Activated naive CD4-positive, alpha-beta T cell (primary cell): ENCODE measurements at places on chromosomes 5 and 9.

GRCh38 chr9:84138541-84138940 is 157.9 kb downstream of the RMI1 start:
- DNase-seq = no peak

DNA sequence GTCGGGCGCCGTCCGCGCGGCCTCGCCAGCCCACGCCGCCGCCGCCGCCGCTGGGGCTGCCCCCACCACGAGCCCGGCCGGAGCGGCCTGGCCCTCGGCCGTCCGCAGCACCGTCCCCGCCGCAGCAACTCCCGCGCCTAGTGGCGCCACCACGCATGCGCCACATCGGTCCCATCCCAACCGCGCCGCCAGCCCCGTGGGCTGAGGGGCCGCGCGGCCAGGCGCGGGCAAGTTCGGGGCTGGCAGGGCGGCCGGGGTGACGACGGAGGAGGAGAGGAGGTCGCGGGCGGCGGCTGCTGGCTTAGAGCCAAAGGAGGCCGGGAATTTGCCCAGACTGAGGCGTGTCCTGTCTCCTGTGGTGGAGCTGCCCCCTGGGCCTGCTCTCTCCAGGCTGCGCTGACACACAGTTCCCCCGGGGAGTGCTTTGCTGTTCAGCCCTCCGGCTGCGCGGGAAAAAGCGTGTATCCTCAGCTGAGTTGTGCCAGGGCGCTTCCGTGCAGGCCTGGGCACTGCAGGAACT is at the start of gene TUSC1:
Gene TUSC1 (minus strand): TSS at position 298 of the 520 bp plus-strand sequence. CDS start 132 bp downstream, at position 166.
- no peak for DNase-seq

GRCh38 chr9:97628668-97629067 is 4.5 kb downstream of the TSTD2 start:
- DNase-seq = no peak

GRCh38 chr9:109705515-109705914 is 74.5 kb upstream of the PALM2AKAP2 start:
- DNase-seq = no peak

DNA sequence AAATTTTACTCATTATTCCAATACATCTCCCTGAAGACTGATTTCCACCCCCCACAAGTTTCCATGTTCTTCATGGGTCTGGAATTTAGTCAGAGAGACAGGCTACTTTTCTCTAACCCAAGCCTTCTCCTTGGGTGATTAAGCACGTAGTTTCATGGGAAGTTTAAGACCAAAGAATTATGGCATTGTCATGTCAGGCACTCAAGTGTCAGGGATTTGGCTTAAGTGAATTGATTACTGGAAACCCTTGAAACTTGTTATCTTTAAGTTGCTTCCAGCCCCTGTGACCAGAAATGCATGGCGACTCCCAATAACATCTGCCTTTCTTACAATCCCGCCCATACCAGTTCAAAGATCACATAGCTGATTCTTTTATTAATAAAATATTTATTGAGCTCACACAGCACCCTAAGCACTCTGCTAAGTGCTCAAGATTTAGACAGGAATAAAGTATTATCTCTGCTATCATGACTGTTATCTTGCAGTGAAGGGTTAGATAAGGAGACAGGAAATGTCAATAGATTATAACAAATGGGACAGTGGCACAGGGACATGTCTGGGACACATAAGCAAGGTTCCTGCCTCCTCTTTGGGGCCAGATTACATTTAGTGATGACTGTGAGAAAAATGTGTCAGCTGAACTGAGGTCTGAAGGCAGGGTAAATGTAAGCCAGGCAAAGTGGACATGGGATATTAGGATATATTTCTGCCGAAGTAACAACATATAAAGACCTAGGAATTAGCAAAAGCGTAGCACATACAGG is 241.2 kb upstream of the TNC start:
- no peak for DNase-seq

- no peak for DNase-seq
Measured at GRCh38 chr9:89177012-89177943, 1.3 kb downstream of the SHC3 start.

GRCh38 chr5:132380741-132381140 is 11.2 kb downstream of the SLC22A5 start:
- no peak for DNase-seq

DNA sequence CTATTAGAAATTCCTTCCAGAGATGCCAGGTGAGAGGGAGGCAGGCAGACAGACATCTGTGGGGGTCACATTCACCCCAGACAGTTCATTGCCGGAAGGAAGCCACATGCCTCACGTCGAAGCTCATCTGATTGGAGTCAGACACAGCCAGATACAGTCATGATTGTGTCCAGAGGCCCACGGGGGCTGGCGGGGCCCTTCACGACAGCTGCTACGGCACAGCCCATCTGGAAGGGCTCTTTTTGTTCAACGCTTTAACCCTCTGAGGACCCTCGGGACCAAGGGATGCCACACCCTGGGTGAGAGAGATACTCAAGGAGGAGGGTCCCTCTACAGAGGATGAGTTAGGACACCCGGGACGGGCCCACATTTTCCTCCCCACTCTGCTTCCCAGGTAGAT is 31.9 kb upstream of the GABRP start:
- DNase-seq = no peak

DNA sequence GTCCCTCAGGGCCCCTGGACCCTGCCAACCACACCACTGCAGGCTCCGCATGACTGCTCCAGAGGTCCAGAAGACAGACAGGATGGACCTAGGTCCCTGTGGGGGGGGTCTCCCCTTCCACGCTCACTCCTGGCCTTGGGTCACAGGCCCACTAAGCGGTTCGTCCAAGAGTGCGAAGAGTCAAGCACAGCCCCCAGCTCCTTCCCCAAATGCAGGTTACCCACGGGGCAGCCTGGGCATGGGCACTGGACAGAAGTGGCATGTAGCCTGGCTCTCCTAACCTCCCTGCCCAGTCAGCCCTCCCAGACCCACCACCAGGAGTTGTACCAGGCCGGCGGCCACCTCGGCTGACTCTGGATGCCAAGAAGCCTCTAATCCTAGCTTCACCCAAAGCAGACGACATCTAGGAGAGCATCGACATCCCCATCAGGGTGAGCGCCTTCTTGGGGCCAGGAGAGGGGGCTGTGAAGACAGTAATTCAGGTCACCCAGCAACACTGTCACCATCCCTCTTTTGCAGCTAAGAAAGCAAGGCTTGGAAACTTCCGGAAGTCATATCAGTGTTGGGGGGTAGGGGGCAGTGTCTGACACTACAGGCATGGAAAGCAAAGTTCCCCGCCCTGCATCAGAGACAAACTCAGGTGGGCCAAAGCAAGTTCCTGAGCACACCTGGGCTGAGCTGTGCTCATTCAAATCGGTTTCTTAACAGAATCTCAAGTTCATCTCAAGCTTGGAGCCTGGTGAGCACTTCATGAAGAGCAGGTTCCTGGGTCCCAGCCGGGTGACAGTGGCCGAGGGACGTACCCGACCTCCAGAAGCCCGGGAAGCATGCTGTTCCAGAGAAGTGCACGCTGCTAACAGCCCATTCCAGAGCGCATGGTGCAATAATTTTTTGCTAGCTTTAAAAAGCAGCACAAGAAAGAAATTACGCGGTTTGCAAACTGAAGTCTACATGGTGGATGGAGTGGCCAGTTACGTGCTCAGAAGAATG is 68.7 kb downstream of the SEMA4D start:
- peak; percentile 19 for DNase-seq

DNA sequence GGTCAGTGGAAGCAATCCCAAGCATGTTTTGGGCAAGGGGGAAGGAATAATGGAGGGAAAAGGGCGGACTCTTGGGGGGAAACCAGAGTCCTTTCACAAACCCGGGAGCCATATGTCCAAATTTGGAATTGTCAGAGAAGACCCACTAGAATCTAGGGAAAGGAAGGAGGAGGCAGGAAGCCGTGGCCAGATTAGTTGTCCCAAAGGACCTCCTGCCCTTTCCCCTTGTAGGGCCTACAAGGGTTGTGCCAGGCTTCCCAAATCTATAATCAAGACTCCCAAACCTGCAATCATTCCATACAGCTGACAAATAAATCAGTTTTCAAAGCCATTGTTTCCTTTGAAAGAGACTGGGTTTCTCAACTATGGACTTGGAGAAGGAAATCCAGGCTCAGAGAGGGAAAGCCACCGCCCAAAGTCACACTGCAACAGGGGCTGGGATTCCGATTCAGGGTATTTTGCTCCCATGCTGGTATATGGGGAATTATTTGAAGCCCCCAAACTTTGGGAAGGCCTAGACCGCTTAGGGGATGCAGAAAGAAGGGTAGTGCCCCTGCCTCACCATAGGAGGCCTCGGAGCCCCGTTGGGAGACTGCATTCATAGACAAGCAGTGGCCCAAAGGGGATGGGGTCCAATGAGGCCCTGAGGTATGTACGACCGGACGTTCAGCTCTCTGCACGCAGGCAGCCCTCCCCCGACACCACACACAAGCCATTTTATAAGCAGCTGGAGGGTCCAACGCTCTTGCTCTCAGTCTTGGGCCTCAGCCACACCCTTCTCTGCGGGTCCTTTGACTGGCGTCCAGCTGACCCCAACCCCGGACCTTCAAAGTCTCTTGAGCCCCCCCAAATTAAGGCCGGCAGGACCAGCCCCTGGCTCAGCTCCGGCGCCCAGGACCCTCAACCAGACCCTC is 815 bp downstream of the ANXA6 start:
- DNase-seq = no peak

- DNase-seq = no peak
Measured at GRCh38 chr5:137097203-137097602, 401.9 kb downstream of the SPOCK1 start.

GRCh38 chr9:75803130-75803529 is 87.3 kb upstream of the PCSK5 start:
- DNase-seq = no peak

DNA sequence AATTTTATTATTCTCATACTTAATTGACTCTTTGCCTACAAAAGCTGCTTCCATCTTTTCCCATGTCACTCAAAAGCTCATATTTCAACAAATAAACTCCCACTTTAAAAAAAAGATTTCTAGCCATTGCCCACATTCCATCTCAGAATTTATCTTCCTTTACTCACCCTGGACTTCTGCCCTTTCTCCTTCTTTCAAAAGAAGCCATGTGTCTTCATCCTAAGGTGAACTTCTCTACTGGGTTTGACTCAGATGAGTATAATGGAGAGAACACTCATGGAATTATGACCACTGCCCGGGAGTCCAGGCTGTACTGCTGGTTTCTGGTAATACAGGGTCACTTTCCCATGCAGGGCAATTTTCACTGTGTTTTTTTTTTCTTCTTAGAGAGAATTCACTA is 548.5 kb upstream of the ZNF462 start:
- DNase-seq = no peak

GRCh38 chr9:35835216-35835632 is 6.2 kb downstream of the TMEM8B start:
- DNase-seq = no peak

GRCh38 chr9:136508729-136509500 is 26.1 kb upstream of the SEC16A start:
- DNase-seq = no peak

- no peak for DNase-seq
Measured at GRCh38 chr5:81606150-81606549, 144.7 kb downstream of the SSBP2 start.

GRCh38 chr9:114392749-114393112 is 4.9 kb upstream of the AKNA start:
- no peak for DNase-seq

DNA sequence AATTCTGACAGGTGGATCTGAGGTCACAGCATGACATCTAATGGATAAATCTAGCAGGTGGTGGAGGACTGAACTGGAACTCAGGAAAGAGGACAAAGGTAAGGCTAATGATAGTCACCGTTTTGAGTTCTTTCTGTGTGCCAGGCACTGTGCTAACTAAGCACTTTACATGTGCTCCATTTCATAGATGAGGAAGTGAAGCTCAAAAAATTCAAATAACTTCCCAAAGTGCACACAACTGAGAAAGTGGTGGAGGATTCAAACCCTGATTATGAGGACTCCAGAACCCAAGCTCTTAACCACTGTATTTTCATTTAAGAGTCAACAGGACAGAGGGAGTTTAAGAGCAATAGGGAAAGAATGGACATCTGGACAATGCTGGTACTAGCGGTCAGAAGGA is 7.1 kb upstream of the DELE1 start:
- DNase-seq = no peak

DNA sequence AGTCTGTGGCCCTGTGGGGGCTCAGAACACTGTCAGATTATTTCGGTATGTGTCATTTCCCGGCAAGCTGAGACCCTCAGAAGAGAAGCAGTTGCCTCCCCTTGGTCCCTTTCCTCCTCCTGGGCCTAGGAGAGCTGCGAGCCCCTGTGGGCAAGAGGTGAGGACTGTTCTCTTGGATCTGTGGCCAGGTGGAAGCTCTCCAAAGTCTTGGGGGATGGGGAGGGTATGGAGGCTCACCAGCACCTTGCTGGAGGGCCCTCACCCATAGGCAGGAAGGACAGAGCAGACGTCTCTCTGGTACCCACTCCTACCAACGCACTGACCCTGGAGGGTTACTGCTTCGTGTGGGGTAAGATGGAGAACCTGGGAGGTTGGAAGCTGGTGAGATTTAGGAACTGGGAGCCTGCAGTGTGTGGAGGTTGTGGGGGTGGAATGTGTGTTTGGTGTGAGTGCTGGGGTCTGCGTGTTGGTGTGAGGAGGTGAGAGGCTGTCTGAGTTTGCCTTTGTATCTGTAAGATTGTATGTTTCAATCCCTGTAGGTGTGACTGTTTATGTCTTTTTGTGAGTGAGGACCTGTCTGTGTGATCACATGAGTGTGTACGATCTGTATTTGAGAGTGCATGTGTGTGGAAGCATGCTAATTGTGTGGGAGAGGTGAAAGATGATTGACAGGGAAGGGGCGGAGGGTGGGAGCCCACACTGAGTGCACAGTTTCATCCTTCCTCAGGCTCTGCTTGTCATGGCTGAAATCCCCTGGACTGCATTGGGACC is 52.4 kb upstream of the PSD2 start:
- no peak for DNase-seq

GRCh38 chr5:34686762-34687268 is 30.7 kb downstream of the RAI14 start:
- no peak for DNase-seq

- no peak for DNase-seq
Measured at GRCh38 chr9:110476251-110476650, 103.3 kb downstream of the SVEP1 start.

- DNase-seq = no peak
Measured at GRCh38 chr9:23779220-23779619, 46.8 kb downstream of the ELAVL2 start.

GRCh38 chr9:98326459-98327248 is 71.2 kb upstream of the TBC1D2 start:
- DNase-seq = no peak

DNA sequence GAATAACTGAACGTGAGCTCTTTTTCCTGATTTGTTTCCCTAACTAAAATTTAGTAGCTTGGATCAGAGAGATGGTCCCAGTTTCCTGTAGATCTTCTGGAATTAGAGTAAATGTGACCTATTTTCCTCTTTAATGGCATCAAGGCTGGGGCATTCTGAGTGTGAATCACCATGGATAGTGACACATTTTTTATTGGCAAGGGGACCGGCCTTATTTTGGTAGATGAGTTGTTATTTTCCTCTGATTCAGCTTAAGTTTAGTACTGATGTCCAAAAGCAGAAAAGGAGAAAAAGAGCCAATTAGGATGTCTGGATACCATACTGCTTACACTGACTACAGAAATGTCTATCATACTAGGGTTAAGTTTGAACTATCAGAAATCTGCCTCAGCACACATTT is 68.1 kb downstream of the RNF38 start:
- no peak for DNase-seq
